Activated T-helper 2 cell treated with anti-CD3 and anti-CD28 coated beads, Interferon-gamma antibody, Interleukin-2, Interleukin-4, amounts not matched to agents 10 μg/mL and 5 μg/mL and 100 μg/mL, durations not matched to agents 14 hours and 24 hours and 36 hours (primary cell): ENCODE measurements at places on chromosomes 12 and 14.

DNA sequence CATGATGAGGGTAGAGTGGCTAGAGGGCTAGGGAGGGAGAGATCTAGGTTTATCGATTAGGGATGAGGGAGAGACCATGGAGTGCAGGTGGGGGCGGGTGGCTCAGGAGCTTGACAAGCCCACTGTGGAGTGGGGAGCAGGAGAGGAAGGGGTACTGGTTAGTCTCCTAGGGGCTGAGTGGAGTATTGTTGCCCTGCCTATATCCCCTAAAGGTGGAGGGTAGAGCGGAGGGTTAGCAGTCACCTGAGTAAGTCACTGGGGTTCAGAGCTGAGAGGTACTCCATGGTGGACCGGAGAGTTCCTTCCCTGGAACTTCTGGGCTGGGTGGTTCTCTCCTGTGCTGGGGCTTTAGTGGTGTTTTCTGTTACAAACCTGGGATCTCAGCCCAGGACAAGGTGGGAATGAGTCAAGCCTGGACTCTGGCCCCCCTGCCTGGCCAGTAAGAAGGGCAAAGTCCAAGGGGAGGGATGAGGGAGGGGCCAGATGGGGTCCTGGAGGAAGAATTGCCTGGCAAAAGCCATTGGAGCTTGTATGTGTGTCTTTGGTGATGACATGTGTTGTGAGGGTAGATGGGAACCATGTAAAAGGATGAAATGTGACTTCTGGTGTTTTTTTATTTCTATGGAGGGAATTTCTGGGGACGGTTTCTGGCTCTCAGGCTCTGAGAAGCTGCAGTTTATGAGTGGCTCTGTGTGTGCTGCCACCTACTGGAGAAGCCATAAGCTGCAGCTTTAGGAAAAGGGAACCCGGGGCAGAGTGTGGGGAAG lies at the start of gene CIDEB:
Gene CIDEB (minus strand): TSS at position 403 of the 767 bp plus-strand sequence. CDS start 119 bp downstream, at position 284.
- DNase-seq: peak; percentile 39

GRCh38 chr12:121036810-121037326 lies 2.2 kb downstream of the OASL start:
- no peak for DNase-seq

- no peak for DNase-seq
These were observed 212.3 kb downstream of the TTC6 start for GRCh38 chr14:37807722-37808121.

GRCh38 chr12:53219956-53220693 lies 11.9 kb downstream of the RARG start:
- peak; percentile 81 for DNase-seq

GRCh38 chr12:1793426-1794210 lies 26.7 kb upstream of the LRTM2 start:
- no peak for DNase-seq

DNA sequence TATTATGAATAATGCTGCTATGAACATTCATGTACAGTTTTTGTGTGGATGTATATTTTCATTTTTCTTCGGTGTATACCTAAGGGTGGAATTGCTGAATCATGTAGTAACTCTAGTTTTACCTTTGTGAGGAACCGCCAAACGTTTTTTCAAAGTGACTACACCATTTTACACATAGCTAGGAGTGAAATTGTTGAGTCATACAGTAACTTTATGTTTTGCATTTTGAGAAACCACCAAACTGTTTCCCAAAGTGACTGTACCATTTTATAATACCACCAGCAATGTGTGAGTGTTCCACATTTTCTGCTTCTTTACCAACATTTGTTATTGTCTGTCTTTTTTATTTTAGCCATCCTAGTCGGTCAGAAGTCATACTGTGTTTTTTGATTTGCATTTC lies 3.1 kb upstream of the TPH2 start:
- DNase-seq: no peak

- no peak for DNase-seq
These were observed 912.2 kb downstream of the FLRT2 start for GRCh38 chr14:86442135-86442534.

- no peak for DNase-seq
These were observed 58.8 kb downstream of the PPP2R5C start for GRCh38 chr14:101820283-101820798.

- no peak for DNase-seq
These were observed 73.5 kb upstream of the GPHB5 start for GRCh38 chr14:63392236-63392635.

DNA sequence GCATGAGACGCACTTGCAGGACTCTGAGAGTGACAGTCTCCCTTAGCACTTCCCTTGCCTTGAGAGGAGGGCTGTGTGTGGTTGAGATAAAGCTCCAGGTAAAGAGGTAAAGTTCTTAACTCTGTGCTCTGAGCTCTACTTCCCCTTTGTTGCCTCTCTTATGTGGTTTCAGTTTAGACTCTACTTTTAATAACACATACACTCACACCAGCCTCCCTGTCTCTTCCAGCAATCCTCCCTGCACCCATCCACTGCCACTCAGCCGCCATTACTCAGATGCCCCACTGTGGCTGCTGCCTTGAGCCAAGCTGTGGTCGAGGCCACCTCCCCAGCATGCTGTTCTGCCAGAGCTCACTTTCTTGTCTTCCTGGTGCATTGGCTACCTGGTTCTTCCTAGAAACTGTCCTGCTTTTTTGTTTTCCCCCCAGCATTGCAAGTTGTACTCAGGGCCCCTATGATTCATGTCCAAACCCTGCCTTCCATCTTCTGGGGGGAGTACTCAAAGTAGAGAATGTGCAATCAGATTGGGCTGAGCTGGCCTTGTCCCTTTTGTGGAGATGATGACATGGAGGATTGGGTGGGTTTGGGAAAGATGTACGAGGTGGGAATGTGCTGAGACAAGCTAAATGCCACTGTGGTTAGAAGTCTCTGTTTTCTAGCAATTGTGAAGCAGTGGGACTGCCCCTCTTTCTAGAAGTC lies 115.5 kb upstream of the PARP11 start:
- no peak for DNase-seq

DNA sequence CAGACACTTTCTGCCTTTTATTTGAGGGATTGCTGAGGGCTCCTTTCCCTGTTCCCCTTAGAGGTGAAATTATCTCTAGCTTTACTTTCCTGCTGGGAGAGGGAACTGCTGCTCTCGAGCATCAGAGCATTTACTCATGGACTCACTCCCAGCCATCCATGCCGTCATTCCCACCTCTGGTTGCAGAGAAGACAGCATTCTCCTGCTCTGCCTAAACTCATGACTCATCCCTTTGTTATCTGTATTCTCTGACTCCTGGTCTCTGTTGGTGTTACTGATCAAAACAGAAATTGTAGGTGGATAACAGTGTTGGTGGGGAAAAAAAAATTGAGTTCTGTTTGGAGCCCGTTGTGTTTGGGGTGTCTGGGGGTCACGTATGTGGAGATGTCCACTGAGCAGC lies 159.3 kb downstream of the TTC8 start:
- no peak for DNase-seq

GRCh38 chr14:68513838-68514607 lies 278.8 kb downstream of the ZFP36L1 start:
- DNase-seq: no peak

DNA sequence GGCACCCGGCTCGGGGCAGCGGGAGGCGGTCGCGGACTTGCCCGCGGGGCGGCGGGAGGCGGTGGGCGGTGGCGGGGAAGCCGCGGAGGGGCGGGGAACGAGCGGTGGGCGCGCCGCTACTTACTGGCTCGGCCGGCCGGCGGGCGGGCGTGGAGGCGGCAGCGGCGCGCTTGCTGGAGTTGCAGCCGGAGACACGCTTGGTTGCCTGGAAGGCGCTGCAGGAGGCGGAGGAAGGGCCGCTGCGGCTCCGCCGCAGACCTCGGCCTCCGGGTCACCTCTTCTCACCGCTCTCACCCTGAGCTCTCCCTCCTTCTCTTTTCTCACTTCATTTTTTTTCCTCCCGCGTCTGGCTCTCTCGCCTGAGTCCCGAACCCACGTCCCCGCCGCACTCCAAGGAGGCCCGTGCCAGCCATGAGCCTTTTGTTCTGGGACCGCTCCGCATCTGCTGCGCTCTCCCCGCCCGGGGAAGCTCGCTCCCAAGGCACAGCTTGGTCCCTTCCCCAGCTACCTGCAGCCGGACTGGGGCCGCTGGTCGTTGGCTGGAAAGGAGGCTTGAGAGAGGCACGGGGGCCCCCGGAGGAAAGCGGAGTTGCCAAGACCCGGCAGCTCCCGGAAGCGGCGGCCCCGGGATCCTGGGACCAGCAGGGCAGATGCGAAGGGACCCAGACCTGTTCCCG lies 592 bp upstream of the KCNK10 start:
- no peak for DNase-seq

GRCh38 chr12:3313675-3314663 lies 177.0 kb upstream of the PRMT8 start:
- DNase-seq: no peak

GRCh38 chr12:5364036-5364770 lies 67.7 kb upstream of the NTF3 start:
- no peak for DNase-seq

- no peak for DNase-seq
These were observed 132.1 kb downstream of the SAMD4A start for GRCh38 chr14:54698966-54699530.
